NCI-H774 (cell line): ENCODE measurements at places on chromosomes 2 and 18.

DNA sequence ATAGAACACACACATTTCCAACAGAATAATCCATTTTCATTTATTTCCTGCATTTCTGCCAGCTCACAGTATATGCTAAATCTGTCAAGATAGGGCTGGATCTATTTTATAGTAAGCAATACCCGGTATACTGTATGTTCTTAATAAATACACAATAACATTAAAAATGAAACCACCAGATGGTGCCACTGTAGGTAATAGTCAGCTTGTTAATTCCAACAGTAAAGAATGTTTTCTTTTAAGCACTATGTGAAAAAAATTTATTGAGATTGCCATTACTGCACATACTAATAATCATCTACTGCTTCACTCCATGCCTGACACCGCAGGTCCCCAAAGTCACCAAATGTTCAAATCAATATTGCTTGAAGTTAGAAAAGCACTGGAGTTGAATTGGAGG, 131.5 kb upstream of the PGAP1 start:
- no peak for DNase-seq

DNA sequence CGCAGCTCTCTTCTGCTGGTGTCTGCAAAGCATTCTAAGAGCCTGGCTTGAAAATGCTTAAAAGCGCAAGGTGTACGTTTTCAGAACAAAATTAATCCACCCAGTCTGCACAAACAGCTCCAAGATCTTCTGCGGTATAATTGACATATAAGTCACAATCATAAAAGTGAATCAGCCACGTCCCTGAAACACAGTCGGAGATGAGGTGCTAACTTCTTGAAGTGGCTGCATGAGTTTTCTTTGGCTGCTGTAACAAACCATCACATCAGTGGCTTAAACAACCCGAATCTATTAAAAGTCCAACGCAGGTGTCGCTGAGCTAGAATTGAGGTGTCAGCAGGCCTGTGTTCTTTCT, 32.6 kb downstream of the ARL4C start:
- no peak for DNase-seq

DNA sequence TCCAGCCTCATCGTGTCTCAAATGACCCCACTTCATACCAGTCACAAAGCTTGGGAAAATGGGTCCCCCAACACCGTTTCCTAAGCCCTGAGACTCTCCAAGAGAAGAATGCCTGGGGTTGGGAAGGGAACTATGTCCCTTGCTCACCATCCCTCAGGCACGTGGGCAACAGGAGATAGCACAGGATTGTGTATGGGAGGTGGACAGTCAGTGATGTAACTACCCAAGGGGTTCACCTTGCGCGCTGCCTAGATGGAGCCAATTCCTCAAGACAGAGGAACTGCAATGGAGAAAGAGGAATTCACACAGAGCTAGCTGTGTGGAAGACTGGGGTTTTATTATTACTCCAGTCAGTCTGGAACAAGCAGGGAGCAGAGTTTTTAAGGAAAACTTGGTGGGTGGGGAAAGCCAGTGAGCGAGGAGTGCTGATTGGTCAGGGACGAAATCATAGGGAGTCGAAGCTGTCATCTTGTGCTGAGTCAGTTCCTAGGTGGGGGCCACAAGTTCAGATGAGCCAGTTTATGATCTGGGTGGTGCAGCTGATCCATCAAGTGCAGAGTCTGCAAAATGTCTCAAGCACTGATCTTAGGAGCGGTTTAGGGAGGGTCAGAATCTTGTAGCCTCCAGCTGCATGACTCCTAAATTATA, 13.8 kb upstream of the CXCR1 start:
- DNase-seq: no peak

GRCh38 chr2:56025469-56026193, 102.0 kb upstream of the EFEMP1 start:
- no peak for DNase-seq

DNA sequence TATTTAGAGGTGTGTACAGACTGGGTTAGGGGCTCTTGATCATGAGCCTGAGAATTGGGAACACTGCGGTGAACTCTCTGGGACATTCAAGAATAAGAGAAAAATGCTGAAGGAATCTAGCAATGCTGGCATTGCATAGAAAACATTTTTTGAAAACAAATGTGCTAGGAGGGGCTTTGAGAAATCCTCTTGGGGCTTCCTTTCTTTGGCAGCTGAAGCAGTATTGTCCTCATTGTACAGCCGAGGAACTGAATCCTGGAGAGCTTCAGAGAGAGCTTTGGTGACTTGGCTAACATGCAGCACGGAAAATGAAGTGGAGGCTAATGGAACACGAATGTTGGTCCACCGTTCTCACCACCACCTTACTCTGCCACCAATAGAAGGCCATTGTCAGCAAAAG, 107.3 kb upstream of the EFEMP1 start:
- DNase-seq: no peak

DNA sequence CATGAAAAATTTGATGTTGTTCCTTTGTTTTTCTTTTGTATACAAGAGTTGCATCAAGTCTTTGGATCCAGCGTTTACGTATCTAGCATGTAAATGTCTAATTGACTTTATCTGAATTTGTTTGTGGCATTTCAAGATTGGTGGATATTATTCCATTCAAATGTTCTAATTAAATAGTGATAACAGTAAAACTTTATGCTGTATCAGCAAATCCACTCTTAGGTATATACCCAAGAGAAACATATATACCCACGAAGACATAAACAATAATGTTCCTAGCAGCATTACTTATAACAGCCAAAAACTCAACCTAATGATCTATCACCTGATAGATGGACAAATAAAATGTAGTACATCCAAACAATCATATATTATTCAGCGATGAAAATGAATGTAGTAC, 579.4 kb upstream of the LRATD1 start:
- DNase-seq: no peak

- DNase-seq: no peak
These were observed 37.8 kb downstream of the SH3RF3 start for GRCh38 chr2:109166811-109167210.

DNA sequence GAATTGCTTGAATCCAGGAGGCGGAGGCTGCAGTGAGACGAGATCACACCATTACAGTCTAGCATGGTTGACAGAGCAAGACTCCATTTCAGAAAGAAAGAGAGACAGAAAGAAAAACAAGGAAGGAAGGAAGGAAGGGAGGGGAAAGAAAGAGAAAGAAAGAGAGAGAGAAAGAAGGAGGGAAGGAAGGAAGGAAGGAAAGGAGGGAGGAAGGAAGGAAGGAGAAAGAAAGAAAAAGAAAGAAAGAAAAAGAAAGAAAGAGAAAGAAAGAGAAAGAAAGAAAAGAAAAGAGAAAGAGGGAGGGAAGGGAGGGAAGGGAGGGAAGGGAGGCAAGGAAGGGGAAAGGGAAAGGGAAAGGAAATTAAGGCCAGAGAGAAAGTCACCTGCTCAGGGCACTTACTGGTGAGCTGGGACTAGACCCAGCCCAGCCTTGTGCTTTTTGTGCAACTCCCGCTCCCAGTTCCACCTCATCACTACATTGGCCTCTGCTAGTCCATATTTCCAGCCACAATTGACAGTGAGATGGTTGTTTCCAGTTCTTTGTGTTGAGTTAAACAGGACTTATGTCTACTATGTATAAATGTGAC, 35.7 kb downstream of the MOGAT1 start:
- no peak for DNase-seq

DNA sequence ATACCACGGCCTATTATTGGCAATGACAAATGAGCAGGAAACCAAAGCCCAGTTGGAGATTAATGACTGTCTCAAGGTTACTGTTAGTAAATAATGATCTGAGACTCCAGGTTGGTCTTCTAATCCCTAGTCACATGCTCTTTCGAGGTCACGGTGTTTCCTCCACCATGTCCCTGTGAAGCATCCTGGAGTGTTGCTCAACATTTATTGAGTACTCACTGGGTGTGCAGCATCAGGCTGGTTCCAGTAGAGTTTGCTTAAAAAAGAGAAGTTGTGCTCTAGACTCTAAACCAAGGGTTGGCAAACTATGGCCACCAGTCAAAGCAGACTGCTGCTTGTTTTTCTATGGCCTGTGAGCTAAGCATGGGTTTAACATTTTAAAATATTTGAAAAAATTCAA, 263.8 kb upstream of the ATP5MC3 start:
- DNase-seq: no peak

GRCh38 chr2:241932899-241933178, 63.3 kb downstream of the RTP5 start:
- no peak for DNase-seq

GRCh38 chr2:24825883-24826772, 32.9 kb downstream of the CENPO start:
- no peak for DNase-seq

GRCh38 chr2:69624611-69625010, 18.9 kb downstream of the AAK1 start:
- DNase-seq: no peak

- DNase-seq: no peak
These were observed 55.0 kb downstream of the TMEM163 start for GRCh38 chr2:134663451-134664450.

GRCh38 chr2:45220227-45220626, 211.0 kb upstream of the SIX2 start:
- no peak for DNase-seq

- DNase-seq: no peak
These were observed 81.5 kb upstream of the TEX51 start for GRCh38 chr2:126817172-126817571.

GRCh38 chr2:150167711-150168110, 319.8 kb downstream of the RND3 start:
- no peak for DNase-seq

DNA sequence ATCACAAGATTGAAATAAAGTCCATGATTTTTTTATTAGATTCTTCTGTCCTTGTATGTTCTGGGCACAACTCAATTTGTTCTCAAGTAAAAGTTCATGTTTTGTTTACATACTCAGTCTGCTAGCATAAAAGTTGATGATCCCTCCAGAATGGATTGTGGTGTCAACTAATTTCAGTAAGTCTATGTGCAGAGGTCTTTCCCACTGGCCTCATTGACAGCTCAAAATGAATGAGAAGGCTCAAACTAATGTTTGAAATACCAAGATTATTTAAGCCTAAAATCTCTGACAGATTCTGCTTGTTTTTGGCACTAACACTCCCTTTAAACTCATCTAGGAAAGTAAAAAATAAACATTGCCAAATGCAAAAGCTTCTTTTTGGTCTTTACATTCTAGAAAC, 561.2 kb upstream of the CNTNAP5 start:
- DNase-seq: no peak

- DNase-seq: no peak
These were observed 55.3 kb upstream of the KYNU start for GRCh38 chr2:142822190-142822589.

- DNase-seq: no peak
These were observed 124.6 kb upstream of the CREB1 start for GRCh38 chr2:207405150-207405549.

DNA sequence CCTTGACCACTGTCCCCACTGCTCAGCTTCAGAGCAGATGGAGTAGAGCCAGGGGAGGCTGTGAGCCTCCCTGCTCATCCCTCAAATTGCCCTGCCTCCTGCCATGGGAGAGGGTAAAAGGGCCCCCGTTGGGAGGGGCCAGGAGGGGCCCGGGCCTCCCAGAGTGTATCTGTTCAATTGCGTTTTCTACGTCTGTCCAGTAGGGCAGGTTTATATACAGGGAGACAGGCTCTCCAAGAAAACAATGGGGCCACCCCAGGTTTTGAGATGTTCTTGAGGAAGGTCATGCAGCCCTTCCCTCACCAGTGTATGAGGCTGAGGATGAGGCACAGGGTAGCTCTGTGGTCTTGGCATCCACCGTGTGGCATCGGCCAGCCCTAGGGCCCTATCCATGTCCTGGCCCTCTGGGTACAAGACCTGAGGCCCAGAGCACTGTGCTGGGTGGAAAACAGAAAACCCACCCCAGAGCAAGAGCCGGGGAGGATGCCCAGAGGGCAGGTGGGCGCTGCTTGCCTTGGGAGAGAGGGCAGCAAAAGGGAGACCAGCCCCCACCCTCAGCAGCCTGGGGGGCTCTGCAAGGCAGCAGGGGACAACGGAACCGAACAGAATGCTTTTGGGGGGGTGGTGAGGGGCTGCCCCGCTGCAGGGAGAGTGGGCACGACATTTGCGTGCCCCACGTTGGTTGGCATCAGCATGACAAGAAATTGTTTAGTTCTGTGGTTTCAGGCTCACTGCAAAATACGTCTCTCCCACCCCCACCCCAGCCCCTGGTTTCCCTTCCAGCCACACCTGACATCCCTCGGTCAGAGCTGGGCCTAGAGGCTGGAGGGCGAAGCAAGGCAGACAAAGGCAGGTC, 141.5 kb downstream of the ACOXL start:
- DNase-seq: no peak

DNA sequence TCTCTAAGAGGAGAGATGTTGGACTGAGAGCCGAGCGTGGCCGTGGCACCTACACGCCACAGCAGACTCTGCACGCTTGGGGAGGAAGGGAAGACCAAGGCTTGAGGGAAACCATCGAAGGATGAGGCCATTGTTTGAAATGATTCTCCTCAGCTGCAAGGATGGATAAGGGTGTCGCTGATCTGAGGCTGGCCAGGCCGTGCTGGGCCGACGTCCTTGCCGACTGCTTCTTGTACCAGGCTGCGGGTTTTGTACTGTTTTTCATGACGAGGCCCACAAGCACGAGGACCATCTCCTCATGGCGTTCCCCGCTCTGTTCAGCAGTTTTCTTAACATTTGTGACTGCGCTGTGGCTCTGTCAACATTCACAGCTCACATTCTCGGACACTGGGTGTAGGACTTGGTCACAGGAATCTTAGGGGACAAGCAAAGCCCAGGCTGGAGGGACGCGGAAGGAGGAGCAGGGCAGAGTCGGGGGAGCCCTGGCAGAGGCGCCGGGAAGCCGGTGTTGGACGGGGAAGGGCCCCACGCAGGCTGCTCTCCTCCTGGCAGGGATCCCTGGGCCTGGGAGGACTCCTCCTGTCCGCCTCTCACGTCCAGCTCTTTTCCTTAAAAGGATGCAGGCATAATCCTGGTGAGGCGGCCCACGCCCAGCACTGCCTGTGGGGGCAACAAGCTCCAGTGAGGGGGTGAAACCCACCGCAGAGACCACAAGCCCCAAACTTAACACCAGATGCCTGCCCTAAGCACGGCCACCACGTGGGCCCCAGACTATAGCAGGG, 259.0 kb upstream of the SALL3 start:
- no peak for DNase-seq

- no peak for DNase-seq
These were observed 17.1 kb downstream of the RNF144A start for GRCh38 chr2:6934345-6934744.

GRCh38 chr2:232431705-232432590, 24.0 kb upstream of the ALPI start:
- DNase-seq: no peak

DNA sequence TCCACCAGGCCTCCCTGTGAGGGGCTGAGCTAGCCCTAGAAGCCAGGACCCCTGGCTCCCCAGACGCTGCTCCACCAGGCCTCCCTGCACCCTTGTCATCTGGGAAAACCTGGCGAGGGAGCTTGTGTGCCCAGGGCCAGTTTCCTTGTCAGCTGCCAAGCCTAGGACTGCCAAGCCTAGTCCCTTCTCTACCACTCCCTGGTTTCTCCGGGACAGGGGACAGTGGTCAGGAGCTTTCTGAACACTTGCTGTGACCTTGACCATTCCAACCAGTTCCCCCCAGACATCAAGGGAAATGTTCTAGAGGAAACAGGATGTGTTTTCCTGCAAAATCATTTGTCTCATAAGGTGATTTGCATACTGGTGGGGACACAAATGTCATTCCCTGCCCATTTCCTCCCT, 41.3 kb upstream of the MRPL33 start:
- no peak for DNase-seq
